ENCODE measurements at places on chromosomes 4 and X.

DNA sequence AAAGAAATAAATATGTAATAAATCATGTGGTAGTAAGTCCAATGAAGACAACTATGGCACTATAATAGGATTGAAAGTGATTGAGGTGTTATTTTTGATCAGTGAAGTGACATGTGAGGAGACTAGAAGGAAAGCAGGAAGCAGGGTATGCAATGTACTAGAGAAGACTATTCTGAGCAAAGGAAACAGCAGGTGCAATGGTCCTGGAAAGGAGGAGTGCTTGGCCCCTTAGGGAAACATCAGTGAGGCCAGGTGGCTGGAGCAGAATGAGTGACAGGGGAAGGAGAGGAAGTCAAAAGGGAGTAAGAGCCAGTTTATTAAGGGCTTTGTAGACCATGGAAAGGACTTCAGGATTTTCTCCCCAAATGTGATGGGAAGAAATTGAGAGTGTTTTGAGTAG, 207.6 kb upstream of the HCCS start:
- DNase-seq = no peak

- DNase-seq = peak; percentile 25
Measured at GRCh38 chrX:11724122-11725017, 33.7 kb upstream of the MSL3 start.

- DNase-seq = peak; percentile 30
Measured at GRCh38 chr4:169009286-169010124, 550 bp downstream of the CBR4 start.

DNA sequence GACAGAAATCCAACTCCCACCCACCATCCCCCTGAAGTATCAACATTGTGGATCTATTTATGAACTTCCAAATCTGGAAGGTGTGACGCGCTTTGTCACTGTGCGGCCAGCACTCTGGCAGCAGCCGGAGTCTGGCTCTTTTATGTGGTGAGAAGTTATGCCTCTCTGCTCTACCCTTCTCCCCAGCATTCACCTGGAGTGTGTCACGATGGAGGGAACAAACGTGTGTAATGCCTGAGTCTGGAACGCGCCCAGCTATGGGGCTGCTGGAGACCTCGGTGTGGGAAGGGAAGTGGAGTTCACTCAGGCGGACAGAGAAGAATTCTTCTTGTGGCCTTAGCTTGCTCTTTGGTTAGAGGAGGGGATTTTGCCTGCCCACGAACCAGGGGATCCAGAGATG, 222.1 kb upstream of the RPL34 start:
- DNase-seq = no peak

- no peak for DNase-seq
Measured at GRCh38 chr4:139764686-139765310, 99.2 kb downstream of the MGST2 start.

DNA sequence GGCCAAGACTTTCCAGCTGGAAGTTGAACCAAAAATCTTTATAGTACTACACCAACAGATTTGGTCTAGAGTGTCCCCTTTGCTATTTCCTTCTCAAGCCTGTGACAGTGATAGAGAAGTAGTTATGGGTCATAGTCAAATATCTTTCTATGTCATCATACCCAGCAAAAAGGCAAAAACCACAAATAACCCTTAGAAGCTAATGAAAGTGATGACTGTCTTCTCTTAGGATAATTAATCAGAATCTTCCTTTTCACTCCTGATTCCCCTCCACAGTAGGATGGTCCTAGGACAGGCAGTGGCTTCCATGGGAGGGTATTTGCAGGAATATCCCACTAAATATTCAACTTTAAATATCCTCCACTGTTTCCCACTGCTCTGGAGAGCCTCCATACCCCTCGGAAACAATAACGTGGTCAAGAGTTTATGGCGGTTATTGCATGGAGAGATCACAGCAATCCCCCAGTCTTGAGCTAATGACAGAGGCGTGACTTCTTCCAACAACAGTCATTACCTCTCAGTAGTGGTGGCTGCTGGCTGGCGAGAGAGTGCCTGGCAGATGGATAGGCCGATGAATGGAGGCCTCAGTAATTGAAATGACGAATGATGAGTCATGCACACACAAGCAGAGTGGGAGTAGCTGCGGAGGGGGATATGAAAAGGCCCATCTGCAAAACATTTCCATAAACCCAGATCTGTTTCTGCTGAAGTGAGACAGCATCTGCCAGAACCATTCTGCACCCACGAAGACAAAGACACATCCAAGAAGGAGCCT, 154.9 kb downstream of the STK32B start:
- no peak for DNase-seq

DNA sequence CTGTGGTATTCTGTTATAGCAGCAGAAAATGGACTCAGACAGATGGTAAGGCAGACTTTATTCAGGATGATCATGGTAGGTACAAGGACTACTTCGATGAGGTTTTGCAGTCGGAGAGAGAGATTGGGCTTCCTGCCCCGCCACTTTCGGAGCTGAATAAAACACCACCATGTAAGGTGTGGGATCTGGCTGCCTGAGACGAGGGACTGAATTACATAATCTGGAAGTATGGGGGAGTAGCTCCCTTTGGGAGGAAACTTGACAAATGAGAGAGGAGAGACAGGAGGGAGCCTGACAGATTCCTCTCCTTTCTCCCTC, 255.5 kb upstream of the GATB start:
- DNase-seq = no peak

DNA sequence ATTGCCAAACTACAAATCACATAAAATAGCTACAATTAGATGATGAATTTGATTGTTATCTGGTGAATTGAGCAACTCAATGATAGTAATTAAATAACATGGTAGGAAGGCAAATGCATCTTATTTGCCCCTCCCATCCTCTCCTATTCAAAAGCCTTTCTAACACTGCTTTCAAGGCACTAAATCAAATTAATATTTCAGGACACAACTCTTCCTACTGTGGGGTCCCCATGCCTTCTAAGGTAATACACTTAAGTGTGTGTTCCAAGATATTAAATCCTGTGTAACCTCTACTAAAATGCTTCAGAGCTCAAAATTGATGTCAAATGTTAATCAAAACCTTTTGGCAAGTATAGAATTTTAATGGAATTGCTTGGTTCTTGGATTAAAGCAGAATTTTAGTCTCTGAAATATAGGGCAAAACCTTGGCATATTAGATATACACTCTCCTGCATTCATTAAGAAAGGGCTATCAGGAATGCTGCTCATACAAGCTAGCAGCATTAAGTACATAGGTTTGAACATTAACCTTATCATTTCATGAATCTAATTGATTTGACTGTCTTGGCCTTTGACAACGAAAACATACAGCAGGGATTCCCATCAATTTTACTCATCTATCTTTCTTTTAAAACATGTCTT, 371.8 kb upstream of the GALNTL6 start:
- DNase-seq = no peak

DNA sequence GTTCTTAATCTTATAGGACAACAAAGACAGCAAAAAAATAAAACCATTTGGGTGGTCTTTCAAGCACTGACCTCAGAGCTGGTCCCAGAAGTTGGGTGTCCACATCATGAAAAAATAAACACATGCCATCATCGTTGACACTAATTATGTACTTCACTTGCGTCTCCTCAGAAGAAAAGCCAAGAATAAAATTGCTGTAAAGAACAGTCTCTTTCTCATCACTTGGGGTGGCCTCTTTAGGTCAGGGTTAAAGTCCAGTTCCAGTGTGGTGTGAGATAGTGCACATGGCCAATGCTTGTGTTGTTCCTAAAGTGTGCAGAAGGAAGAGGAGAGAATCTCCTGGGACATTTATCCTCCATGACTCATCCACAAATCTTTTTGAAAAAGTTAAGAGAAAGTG, 49.5 kb upstream of the IBSP start:
- DNase-seq = no peak

- no peak for DNase-seq
Measured at GRCh38 chrX:10404436-10404835, 215.9 kb downstream of the MID1 start.

- no peak for DNase-seq
Measured at GRCh38 chrX:132400706-132401105, 88.1 kb downstream of the MBNL3 start.

GRCh38 chr4:40933272-40934053, 183.7 kb downstream of the NSUN7 start:
- DNase-seq = no peak

- no peak for DNase-seq
Measured at GRCh38 chrX:139112432-139112831, 400.9 kb upstream of the FGF13 start.

All from T-helper 1 cell (primary cell).